ENCODE measurements at places on chromosomes 4 and X. TPM values are rescaled to one million over a fixed set of nuclear protein-coding genes. Genes with fewer than 3 reads are reported as not detected.

DNA sequence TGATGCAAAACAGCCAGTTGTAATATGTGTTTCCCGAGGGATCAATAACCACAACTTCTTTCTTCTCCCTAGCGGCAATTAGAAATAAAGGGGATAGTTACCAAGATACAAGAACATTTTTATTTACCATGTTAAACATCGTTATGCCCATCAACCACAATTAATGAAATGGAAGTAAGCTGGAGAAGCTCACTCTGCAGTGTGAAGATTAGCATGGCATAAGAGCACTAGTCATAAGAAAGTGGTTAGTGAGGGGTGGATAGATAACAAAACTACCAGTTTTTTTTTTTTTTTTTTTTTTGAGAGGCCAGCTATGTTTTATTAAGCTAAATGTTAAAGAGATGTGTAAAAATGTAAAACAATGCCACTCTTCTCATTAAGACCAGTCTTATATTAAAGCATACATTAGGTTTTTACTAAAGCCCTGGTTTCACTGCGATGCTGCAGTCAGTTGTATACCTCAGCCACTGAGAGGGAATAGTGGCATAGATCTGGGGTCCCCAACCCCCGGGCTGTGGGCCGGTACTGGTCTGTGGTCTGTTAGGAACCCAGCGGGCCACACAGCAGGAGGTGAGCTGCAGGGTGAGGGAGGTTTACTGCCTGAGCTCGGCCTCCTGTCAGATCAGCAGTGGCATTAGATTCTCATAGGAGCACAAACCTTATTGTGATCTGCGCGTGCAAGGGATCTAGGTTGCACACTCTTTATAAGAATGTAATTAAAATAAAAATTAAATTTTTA lies 27.9 kb upstream of the NFXL1 start:
- H3K4me1 ChIP-seq, result peaks cover 8% of the 10 kb centered on the region
- no peaks in the 10 kb centered on the region for H3K27me3 ChIP-seq
- no peak overlapping the region for H3K27ac ChIP-seq
- DNase-seq, result peak; percentile 32

DNA sequence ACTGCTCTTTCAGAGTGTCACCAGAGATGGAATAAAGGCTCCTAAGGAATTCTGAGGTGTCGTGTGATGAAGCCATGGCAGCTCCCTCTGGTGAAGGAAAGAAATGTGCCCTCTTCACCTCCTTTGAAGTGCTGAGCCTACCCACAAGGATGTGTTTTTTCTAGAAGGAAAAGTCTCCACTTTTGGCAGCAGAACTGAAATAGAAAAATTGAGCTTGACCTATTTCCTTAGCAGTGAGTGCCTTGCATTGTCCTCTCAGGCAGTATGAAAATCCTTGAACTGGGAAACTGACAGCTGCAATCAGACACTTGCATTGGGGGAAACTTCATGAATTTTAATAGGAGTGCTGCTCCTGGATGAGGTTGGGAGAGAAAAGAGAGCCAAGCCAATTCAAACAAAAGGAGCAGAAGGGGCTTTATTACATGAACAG lies 95.2 kb downstream of the DCLK2 start:
- H3K4me3 ChIP-seq, result no peak overlapping the region
- no peaks in the 10 kb centered on the region for H3K27me3 ChIP-seq
- no peak for DNase-seq
- H3K4me1 ChIP-seq, result no peaks in the 10 kb centered on the region
- no peak overlapping the region for H3K27ac ChIP-seq

The NLRP2B gene
- not detected for total RNA-seq

GRCh38 chr4:56979421-56980072 lies 851 bp downstream of the POLR2B start:
- no peaks in the 10 kb centered on the region for H3K27me3 ChIP-seq
- H3K4me1 ChIP-seq, result peaks cover 22% of the 10 kb centered on the region
- peak overlapping the region; percentile 72 for H3K27ac ChIP-seq
- DNase-seq, result no peak
- peak overlapping the region; percentile 99 for H3K4me3 ChIP-seq
- H3K36me3 ChIP-seq, result peaks cover 9% of the 10 kb centered on the region

The NXF2B gene
- 0.18 TPM for total RNA-seq

The ARSJ gene
- 6.6 TPM for total RNA-seq

- peaks cover 3% of the 10 kb centered on the region for H3K36me3 ChIP-seq
- peak overlapping the region; percentile 97 for H3K27ac ChIP-seq
- H3K4me3 ChIP-seq, result no peak overlapping the region
Measured at GRCh38 chr4:73224886-73225285, 33.7 kb downstream of the ANKRD17 start.

The TXK gene
- total RNA-seq, result 0.70 TPM

DNA sequence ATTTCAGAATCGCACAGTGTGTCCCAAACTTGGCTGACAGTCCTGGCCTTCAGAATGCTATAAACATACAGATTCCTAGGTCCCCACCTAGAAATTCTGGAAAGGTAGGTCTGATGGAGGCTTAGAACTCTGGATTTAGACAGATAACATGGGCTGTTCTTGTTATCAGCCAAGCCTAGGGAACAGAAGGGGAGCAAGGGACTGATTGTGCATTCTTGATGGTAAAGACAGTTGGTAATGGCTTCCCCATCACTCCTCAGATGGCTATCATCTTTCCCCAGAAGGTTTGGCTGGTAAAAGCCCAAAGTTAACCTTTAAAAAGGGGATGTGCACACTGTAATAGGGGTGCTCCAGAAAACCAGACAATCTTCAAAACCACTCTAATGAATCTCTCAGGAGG lies 35.7 kb downstream of the DIPK2B start:
- H3K4me1 ChIP-seq, result no peaks in the 10 kb centered on the region
- no peak overlapping the region for H3K27ac ChIP-seq
- H3K27me3 ChIP-seq, result no peaks in the 10 kb centered on the region
- H3K36me3 ChIP-seq, result no peaks in the 10 kb centered on the region

The NAA11 gene
- not detected for total RNA-seq

The CENPVL2 gene
- 3.5 TPM for total RNA-seq

- H3K4me1 ChIP-seq, result peaks cover 15% of the 10 kb centered on the region
- DNase-seq, result no peak
- no peak overlapping the region for H3K27ac ChIP-seq
- H3K36me3 ChIP-seq, result no peaks in the 10 kb centered on the region
Measured at GRCh38 chr4:41537292-41537890, 566 bp upstream of the LIMCH1 start.

DNA sequence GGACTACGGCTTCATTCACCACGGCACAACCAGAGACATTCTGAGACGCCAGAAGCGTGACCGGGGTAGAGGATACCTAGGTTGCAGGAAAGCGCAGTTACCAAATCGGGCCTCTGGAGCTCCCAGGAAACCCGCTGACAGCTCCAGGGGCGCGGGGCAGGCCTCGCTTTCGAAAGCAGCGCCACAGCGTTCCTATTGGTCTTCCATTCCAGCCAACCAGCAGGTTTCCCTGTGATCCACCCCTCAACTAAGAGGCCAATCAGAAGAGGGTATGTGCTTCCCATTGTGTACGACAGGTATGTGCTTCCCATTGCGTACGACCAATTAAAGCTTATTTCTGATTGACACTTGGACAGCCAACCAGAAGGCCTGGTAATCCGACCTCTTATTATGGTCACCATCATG lies 14.9 kb downstream of the SNX12 start:
- peaks cover 3% of the 10 kb centered on the region for H3K36me3 ChIP-seq
- H3K4me3 ChIP-seq, result peak overlapping the region; percentile 76
- H3K4me1 ChIP-seq, result peaks cover 4% of the 10 kb centered on the region
- H3K27ac ChIP-seq, result peak overlapping the region; percentile 89
- no peaks in the 10 kb centered on the region for H3K27me3 ChIP-seq

DNA sequence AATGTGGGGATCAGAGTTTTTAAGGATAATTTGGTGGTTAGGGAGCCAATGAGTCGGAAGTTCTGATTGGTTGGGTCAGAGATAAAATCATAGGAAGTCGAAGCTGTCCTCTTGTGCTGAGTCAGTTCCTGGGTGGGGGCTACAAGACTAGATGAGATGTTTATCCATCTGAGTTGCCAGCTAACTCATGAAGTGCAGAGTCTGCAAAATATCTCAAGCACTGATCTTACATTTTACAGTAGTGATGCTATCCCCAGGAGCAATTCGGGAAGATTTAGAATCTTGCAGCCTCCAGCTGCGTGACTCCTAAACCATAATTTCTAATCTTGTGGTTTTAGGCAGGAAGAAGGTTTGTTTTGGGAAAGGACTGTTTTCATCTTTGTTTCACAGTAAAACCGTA lies 565.8 kb upstream of the SPANXN1 start:
- no peaks in the 10 kb centered on the region for H3K27me3 ChIP-seq
- no peak for DNase-seq
- no peak overlapping the region for H3K4me3 ChIP-seq
- no peaks in the 10 kb centered on the region for H3K4me1 ChIP-seq

DNA sequence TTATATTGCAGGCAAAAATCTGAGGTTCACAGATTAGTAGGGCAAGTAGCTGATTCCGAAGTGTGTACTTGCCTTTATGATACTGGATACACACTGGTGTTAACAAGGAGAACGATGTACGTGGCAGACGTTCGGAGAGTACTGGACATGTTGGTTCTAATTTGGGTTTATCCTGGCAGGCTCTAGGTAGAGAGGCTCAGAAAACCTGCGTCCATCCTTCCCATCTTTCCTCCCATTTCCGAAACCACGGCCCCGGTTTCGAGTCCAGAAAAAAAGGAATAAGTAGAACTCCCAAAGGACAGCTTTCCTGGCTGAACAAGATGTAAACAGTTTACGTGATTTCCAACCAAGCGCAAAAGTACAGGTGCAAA lies 351 bp upstream of the SLC30A9 start:
- peak overlapping the region; percentile 99 for H3K27ac ChIP-seq
- peaks cover 36% of the 10 kb centered on the region for H3K4me1 ChIP-seq
- H3K36me3 ChIP-seq, result no peaks in the 10 kb centered on the region
- peak overlapping the region; percentile 99 for H3K4me3 ChIP-seq
- no peaks in the 10 kb centered on the region for H3K27me3 ChIP-seq
- DNase-seq, result no peak

DNA sequence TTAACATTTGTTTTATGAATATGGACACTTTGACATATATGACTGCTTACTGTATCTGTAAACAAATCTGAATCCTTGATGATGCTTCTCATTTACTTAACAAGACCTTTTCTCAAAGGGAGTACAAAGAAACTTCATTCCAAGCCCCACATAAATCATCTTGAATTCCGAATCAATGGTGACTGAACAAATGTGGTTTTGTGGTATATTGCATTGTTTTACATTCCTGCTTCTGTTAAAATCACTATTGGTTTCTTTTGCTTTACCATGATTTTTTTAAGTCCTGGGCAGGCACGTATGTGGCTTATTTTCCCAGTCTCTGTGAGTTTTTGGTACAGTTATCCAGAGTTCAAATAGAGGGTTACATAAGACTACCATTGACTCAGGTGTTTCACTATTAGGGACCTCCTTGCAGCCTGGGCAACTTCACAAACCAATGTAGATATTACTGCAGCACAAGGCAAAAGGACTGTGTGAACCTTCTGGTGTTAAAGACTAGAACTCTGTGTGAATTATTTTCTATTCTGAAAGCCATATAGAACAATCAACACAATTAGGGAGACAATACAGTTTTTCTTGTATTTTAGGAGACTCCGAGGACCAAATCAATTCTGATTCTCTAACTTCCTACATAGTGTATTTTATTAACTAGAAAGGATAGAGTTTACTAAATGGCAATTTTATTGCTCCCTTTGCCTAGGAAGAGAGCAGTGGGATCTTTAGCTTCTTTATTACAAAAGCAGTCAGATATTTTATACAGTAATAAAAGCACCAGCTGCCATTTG lies 196.4 kb downstream of the GALNTL6 start:
- peaks cover 39% of the 10 kb centered on the region for H3K4me1 ChIP-seq
- H3K36me3 ChIP-seq, result peaks cover 8% of the 10 kb centered on the region
- no peak for DNase-seq
- no peak overlapping the region for H3K27ac ChIP-seq

DNA sequence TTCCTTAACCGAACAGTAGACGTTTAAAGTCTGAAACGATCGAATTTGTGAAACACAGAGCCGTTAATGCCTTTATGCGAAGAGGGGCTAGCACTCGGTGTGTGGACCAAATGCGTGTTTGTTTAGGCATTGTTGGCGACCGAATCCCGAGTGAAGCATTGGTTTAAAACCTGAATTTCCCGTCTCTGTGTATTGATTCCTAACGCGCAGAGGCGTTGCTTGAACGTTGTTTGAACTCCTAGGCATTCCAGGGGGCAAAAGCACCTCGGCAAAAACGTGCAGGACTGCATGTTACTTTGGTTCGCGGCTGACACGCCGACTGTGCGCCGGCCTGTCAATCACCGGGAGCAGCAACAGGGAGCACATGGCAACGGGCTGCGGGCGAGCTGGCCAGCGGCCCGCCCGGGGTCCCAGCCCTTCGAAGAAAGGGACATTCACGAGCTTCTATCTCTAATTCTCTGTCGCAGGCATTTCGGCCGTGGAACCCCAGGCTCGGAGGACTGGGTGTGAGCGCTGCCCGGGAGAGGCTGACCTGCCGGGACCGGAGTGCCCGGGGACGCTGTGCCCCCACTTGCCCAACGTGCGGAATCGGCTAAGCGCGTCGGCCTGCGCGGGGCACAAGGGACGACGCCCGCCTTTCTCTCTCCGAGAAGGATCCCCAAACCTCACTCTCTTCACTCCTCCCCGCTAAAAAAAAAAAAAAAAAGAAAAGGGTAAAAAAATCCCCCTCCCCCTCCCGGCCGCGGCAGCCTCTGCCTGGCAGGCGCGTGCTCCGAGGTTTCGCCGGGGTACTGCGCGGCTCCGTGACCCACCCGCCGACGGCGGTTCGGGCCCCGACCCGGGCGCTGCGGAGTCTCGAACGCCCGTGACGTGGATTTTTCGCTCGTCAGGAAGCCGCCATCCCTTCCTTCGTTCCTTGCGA lies 810 bp downstream of the SPRY1 start:
- peaks cover 30% of the 10 kb centered on the region for H3K4me1 ChIP-seq
- H3K27me3 ChIP-seq, result no peaks in the 10 kb centered on the region
- peak overlapping the region; percentile 99 for H3K27ac ChIP-seq
- H3K4me3 ChIP-seq, result peak overlapping the region; percentile 99

GRCh38 chrX:10030570-10030969 lies 63.4 kb downstream of the CLDN34 start:
- no peaks in the 10 kb centered on the region for H3K27me3 ChIP-seq
- H3K4me3 ChIP-seq, result no peak overlapping the region
- H3K4me1 ChIP-seq, result peaks cover 35% of the 10 kb centered on the region
- 0 out of 2 replicates have a peak overlapping the region, but pooled peaks have one; percentile 32 for H3K27ac ChIP-seq
- DNase-seq, result no peak

DNA sequence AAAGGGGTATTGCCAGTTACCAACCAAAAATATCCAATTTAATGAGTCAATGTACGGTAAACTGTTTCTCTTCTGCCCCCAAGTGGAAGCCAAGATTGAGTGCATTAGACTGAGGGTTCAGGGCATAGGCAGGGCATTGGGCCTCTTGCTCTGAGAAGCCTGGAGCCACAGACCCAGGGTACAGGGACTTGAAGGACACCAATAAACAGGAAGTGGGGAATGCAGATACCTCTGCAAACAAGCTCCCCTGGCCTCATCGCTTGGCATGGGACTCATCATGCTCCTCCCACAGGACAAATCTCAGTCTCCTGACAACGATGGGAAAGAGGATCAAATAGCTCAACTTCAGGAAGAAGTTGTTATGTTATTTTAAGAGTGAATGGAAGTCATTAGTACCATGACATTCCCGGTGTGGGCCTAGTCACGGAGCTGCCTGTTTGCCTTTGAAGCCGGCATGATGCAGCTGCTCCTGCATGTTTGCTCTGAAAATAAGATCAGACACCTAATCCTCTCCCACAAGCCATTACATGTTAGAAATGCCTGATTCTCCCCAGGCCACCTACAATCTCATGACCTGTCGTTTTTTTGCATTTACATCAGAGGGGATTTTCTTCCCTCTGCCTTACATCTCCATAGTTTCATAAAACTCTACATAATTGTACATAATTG lies 224.2 kb downstream of the RCHY1 start:
- H3K4me1 ChIP-seq, result peaks cover 10% of the 10 kb centered on the region
- DNase-seq, result peak; percentile 53
- no peak overlapping the region for H3K4me3 ChIP-seq
- H3K36me3 ChIP-seq, result no peaks in the 10 kb centered on the region
- H3K27me3 ChIP-seq, result no peaks in the 10 kb centered on the region
- no peak overlapping the region for H3K27ac ChIP-seq

Data from WTC11 (cell line).